Activated effector memory CD4-positive, alpha-beta T cell treated with Interleukin-2 at 50 U/mL for 16 hours (primary cell): ENCODE measurements at places on chromosomes 6 and 20.

GRCh38 chr6:46453216-46453615, 38.0 kb downstream of the RCAN2 start:
- no peak for DNase-seq

DNA sequence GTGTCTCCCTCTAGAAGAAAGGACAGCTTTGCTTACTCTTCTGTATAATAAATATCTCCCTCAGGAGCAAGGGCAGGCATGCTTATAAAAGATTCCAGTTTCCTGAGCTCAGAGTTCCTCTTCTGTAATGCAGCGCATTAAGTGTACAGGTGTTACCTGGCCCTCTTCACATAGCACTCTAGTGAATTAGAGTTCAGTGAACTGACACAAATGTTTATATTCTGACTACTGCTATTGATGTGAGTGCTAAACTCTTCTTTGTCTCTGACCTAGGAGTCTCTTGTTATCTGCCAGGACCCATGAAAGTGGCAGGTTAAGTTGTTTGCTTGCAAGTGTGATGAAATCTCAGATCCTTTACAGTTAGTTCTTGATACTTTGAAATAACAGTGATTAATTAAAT, 33.5 kb downstream of the CYB5R4 start:
- DNase-seq, result no peak

GRCh38 chr6:140669321-140669720, 1294.9 kb upstream of the CITED2 start:
- DNase-seq, result no peak

DNA sequence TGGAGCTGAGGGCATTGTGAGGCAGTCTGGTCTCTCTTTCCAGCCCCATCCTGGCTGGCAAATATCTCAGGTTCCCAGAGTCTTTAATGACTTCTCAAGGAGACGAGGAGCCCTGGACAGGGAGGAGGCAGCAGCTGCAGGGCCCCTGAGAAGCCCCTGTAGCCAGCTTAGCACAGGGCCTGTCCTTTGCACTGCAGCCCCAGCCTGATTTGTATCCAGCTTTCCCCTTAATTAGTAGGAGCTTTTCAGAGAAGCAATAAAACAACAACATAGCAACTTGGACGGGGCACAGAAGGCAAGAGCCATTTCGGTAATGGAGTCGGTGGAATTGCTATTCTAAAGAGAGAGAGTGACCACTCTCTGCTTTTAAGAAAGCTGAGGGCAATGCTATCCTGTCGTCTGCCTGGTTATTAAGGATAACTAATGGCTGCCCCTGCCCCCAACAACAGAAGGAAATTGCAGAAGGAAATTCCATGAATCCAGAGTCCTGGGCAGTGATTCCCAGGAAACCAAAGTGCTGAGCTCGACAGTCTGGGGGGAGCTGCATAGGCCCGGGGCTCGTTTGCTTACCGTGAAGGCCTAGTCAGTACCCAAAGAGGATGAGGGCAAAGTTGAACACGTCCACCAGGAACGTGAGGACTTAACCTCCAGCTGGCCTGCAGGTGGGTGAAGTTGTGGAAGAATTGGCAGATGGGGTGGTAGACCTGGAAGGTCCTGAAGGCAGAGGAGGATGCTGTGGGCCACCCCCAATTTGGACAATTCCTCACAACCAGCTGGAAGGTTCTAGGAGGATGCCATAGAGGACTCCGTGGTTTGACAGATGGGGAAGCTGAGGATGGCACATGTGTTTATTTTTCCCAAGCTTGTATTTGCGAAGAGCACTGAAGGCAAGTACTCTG, 50.3 kb downstream of the NPEPL1 start:
- no peak for DNase-seq

GRCh38 chr20:14879020-14879697, 541.7 kb upstream of the FLRT3 start:
- no peak for DNase-seq

- no peak for DNase-seq
Measured at GRCh38 chr20:34560141-34560523, 1.6 kb downstream of the MAP1LC3A start.

- no peak for DNase-seq
Measured at GRCh38 chr6:151811081-151811480, 3.6 kb downstream of the ESR1 start.

GRCh38 chr6:15953152-15953880, 175.6 kb upstream of the MYLIP start:
- no peak for DNase-seq

- no peak for DNase-seq
Measured at GRCh38 chr6:133289733-133290306, 48.7 kb downstream of the EYA4 start.

GRCh38 chr6:125919618-125920017, 37.0 kb upstream of the HINT3 start:
- DNase-seq, result no peak

GRCh38 chr20:49210757-49211110, 8.5 kb upstream of the DDX27 start:
- no peak for DNase-seq

DNA sequence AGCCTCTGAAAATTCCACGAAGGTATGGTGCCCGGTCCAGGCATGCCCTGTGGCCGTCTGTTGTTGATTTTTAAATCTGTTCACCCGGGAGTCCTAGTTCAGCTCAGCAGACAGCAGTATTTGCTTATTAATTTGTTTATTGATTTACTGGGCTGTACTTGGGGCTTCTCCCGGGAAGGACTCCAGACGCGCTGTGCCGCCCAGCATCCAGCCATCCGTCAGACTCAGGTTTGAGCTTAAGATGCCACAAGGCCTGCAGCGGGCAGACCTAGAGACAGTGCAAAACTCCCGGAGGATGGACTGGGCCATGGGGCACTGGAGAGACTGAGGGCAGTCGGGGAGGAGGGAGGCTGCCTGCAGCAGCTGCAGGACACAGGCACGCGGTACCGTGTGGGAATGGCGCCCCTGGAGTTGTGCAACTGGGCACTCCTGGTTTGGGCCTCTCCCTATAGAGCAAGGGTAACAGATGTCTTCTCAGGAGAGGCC, 17.3 kb upstream of the CCDC167 start:
- DNase-seq, result peak; percentile 32

GRCh38 chr6:5909721-5910120, 97.0 kb downstream of the NRN1 start:
- no peak for DNase-seq

DNA sequence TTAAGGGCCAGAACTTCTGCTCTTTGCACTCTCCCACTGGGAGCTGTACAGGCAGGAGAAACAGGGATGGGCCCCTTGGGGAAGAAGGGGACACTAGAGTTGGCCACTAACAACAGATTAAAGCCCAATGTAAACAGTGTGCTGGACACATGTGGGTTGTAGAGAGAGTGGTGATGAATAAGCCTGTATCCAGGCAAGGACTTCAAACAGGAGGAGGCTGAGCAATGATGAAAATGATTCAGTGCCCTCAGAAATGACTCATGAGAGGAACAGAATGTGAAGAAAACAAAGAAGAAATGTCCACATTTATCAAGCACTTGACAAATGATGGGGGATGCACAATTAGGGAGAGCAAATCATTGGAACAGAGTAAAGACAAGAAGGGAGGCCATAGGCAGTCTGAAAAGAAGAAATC, 242.3 kb downstream of the TBX18 start:
- no peak for DNase-seq

DNA sequence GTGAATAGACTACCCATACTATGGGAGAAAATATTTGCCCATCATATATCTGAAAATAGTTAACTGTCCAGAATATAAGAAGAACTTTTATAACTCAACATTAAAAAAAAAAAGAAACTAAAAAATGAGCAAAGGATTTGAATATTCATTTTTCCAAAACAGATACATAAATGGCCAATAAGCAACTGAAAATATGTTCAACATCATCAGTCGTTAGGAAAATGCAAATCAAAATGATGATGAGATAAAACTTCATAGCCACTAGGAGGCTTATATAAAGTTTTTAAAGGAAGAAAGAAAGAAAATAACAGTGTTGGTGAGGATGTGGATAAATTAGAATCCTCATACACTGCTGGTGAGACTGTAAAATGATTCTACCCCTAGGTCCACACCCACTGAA, 32.6 kb upstream of the HMGN3 start:
- DNase-seq, result no peak

GRCh38 chr6:8085053-8085511, 17.3 kb downstream of the EEF1E1 start:
- no peak for DNase-seq
